ENCODE measurements at places on chromosomes 13 and 19.
A peak's percentile ranks its signal among the peaks of the same experiment; 100 is the strongest.

DNA sequence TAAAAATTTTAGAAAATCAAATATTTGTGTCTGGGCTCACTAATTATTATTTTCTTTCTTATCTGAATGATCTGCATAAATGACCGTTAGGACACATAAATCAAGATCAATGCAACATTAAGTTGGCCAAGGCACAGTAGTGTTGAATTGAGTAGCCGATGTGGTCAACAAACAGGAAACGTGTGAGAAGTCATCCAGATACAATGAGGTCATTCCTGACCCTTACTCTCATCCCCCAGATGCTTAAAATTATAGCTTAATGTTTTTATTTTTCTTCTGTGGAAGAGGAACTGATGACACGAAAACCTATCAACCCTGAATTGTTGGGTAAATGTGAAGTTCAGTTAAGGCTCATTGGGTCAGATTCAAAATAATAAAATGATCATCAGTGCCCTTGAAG is 222.9 kb downstream of the RFC3 start:
- DNase-seq: no peak

- DNase-seq: no peak
These were observed 279.6 kb downstream of the PCDH20 start for GRCh38 chr13:61136093-61136492.

DNA sequence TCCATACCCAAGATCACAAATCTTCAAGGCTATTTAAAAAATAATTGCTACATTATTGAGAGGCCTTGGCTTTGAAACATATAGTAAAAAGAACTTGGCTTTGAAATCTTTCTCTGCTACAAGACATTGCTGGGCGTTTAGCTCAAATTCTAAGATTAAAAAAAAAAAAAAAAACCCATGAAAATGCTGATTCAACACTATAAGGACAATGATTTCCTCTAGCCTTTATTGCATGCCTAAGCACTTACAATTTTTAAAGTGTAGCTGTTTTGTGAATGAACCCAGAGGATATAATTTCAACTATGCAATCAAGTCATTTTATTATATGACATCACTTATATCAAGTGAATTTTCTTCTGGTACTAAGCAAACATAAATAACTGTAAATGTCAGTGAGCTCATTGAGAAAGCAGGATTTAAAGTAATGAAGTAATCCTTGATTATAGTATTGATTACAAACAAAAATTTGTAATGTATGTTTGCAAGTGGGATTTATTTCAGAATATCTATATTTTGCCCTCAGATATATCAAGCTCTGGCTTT is 340.0 kb upstream of the GPC6 start:
- DNase-seq: no peak

DNA sequence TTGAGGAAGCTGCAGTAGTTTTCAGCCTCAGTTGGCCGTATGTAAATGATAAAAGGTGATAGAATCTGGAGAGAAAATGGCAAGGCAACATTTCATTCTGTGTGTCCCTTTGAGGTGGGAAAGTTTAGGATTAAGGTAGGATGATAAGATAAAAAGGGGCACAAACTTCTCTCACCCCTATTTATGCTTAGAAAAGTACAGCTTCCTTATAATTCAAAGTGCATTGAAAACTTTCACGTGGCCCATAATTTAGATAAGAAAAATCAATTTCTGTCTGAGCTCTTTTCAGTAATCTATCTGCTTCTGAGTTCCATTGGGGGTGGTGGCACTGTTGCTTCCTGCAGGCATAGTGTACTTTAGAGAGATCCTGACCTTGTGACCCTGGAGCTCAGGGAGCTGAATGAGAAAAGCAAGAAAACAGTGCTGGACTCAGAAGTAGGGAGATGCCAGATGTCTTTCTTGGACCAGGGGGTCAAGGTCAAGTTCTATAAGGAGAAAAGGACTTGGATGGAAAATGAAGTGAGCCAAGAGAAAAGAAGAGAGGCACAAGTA is 187.3 kb downstream of the NDFIP2 start:
- DNase-seq: no peak

DNA sequence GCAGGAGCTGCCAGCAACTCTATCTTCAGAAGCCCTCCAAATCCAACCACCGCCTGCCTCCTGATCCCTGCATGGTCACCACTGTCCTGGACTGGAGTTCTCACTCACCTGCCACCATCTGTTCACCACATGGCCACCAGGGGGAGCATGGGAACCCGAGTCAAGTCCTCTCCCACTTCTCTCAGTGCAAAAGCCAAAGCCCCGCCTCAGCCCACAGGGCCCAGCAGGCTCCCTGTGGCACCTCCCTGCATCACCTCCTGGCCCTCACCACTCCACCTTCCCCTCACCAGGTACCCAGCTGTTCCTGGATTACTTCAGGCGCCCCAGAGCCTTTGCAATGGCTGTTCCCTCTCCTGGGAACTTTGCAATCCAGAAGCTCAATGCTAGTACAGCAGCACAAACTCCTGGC is 5.3 kb downstream of the DHPS start:
- peak; percentile 83 for DNase-seq

- DNase-seq: peak; percentile 36
These were observed 288.5 kb downstream of the NALCN start for GRCh38 chr13:101127741-101128353.

DNA sequence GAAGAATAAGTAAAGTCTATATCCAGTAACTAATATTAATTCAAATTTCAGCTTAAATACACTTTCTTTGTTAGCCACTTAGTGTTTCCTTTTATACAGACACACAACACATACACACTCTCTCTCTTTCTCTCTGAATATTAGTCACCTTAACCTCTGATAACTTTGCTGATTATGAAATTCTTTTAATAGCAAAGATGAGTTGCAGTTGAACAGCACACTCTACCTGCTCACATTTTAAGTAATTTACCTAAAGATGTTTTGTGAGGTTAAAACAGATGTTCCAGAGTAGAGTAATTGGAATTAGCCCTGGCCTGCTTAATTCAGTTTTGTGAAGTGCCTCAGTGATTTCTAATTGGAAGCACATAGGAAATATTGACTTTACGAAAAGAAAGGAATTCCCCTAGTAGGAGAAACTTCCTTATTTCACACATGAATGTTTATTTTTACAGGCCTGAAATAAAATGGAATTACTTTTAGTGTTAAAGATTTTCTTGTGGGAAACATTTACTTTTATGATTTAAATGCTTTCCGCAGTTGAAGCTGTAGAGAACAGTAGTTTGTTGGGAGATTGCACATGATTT is 184.3 kb downstream of the MYO16 start:
- DNase-seq: no peak

DNA sequence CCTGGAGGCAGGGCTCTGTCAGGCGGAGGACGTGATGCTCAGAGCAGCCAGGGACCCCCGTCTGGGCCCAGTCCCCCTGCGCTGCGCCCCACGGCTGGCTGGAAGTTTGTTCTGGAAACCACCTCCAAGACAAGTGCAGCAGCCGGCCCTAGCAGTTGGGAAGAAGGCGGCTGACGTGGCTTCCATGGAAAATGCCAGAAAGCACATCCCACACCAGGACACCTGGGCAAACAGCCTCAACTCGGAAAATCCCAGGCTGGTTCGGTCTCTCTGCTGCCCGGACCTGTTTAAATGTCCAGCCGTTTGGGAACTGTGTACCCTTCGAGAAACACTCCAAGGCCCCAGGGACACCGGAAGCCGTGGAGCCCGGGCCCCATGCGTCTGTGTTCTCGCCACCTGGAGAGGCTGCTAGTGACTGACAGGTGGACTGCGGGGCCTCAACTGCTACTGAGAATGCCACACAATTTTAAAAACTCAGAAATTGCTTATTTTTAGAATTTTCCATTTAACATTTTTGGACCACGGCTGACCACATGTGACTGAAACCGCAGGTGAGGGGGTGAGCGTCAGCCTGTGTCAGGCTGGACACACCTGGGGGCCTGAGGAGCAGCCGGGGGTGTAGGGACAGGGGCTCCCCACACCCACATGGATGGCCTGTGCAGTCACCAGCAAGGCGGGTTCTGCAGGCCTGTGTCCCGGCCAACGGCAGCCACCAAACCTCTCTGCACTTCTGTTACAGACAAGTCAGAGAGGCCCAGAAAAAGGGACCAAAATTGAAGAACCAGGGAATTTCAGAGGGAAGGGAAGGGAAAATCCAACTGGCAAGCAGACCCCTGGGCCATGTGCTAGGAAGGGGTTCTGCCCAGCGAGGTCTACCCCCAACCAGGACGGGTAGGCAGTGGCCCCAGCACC is 31.7 kb downstream of the RASA3 start:
- no peak for DNase-seq

GRCh38 chr13:110850840-110851239 is 64.0 kb downstream of the ANKRD10 start:
- DNase-seq: no peak

GRCh38 chr19:50718255-50719118 is 1.1 kb downstream of the SHANK1 start:
- DNase-seq: no peak

DNA sequence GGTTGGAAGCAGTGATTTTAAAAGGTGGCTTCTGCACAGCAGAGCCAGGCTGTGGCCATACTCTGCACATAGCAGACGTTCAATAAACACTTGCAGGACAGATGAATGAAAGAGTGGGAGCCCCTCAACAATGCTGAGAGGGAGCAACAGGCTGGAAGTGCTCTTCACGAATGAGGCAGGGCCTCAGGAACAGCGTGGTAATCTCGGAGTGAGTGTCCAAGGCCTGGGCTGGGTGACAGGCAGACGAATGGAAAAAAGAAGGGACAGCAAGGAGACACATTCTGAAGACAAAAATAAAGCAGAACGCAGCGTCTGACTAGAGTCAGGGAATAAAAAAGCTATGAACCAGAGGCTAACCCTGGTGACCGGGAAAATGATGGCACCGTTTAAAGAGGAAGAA is 11.1 kb downstream of the GJA3 start:
- DNase-seq: no peak

- DNase-seq: no peak
These were observed 154.3 kb downstream of the SIPA1L3 start for GRCh38 chr19:38061294-38061693.

DNA sequence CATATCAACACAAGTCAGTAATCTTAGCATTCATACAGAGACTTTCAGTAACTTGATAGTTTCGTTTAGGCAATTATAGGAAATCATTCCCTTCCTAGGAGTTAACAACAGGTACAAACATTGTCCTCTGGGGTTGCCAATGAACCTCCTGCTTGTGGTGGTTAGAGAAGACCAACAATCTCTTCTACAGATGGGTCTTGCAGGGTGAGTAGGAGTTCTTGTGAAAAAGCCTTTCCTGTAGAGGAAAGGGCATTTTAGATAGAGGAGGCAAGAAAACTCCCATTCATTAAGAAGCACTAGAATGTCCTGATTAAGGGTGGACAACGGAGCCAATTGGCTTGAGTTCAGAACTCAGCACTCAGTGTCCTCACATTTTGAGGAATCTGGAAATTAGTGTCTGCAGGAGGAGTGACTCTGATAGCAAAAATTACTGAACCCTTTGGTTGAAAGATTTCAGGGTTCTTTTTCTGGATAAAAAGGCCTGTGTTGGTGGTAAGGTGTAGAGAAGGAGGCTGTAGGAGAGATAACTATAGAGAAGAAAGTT is 4.2 kb downstream of the WDFY2 start:
- DNase-seq: no peak

DNA sequence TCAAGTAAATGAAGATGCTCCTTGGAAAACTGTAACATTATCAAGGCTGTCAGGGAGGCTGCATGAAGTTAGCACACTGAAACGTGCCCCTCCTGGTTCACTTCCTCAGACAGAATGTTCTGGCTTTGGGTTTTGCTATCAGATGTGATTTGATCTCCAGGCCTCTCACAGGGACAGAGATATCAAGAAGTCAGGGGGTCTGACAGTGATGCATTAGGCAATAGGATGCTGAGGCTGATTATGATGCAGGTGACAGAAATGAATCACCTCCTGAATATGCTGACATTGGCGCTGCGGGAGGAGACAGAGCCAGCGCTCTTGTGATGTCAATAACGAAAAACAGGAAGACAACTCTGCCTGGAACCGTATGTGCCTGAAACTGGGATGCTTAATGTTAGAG is 278.5 kb downstream of the DCT start:
- no peak for DNase-seq

DNA sequence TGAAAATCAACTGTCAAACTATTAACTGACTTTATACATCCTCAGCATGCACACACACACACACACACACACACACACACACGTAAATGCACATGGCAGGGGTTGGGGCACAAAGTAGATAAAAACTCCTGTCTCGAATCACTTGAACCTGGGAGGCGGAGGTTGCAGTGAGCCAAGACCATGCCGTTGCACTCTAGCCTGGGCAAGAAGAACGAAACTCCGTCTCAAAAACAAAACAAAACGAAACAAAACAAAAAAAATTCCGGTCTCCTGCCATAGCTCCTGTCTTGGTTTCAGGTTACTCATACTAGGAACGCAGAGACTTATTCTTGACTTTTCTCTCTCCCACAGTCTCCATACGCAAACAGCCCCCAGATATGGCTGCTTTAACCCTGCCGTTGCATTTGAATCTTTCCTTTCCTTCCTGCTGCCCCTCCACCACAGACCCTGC is 148.9 kb downstream of the SHISA2 start:
- peak; percentile 47 for DNase-seq

DNA sequence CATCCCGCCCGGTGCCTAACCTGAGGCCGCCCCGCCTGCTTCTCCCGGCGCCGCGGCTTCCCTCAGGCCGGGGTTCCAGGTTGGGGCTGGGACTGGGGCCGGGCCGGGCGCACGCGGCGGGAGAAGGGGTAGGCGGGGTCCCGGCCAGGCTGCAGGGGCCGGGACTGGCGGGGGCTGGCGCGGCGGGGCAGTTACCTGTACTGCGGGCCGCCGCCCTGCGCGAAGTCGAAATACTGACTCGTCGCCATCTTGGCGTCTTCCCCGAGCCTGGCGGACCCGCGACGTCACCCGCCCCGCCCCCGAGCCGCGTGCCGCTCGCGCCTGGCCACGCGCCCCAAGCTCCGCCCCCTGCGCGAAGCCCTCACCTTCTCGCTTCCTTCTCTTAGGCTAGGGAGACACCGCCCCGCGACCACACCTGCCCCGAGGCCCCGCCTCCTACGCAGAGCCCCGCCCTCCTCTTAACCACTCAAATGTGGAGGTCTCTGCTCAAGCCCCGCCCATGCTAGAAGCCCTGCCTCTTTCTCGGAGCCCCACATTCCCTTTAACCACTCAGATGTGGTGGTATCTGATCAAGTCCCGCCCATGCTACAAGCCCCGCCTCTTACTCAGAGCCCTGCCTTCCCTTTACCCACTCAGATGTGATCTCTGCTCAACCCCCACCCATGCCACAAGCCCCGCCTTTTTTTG is at the start of gene ZFR2:
Gene ZFR2 (minus strand): TSS at position 269 of the 687 bp plus-strand sequence. CDS start 21 bp downstream, at position 248.
- DNase-seq: peak; percentile 29

GRCh38 chr13:76038920-76039716 is 403.0 kb downstream of the LMO7 start:
- DNase-seq: no peak

DNA sequence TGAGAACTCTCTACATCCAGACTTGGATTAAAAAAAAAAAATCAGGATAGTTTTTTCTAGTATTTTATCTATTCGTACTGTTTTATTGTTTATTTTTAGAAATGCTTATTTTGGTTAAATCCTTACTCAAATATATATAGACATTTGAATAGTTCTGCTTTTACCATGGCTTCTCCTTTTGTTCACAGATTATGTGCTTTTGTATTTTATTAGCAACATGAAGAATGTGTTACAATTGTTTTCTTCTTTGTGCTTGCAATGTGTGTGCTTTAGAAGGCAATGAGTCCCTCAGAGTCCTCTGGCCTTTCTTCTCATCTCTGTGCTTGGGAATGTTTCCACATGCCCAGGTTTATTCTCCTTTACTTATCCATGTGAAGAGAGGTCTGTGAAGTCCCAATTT is 324.0 kb downstream of the KCNRG start:
- no peak for DNase-seq
